ENCODE measurements at places on chromosomes 13 and 19. TPM values are rescaled to one million over a fixed set of nuclear protein-coding genes. Genes with fewer than 3 reads are reported as not detected.
A peak's percentile ranks its signal among the peaks of the same experiment; 100 is the strongest.

DNA sequence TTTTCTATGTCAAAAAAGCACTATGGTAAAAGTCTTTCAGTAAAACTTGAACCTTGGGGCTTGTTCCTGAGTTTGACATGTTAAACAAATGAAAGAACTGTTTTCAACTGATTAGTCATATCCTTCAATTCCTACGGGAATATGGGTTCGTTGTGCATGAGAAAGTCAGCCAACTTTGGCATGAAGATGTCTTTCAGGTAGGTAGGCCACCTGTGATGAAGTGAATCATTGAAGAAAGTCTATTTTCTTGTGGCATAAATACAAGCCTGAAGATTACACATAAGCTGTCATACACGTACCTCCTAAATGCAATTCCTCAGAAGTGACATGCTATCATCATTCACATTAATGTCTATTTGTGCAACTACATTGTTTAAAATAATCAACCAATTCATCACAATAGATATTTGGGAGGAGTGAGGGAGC lies 513.0 kb downstream of the IRS2 start:
- H3K27me3 ChIP-seq: no peaks in the 10 kb centered on the region
- no peak for DNase-seq
- H3K27ac ChIP-seq: no peak overlapping the region
- peaks cover 3% of the 10 kb centered on the region for H3K4me1 ChIP-seq
- no peak overlapping the region for H3K4me3 ChIP-seq

DNA sequence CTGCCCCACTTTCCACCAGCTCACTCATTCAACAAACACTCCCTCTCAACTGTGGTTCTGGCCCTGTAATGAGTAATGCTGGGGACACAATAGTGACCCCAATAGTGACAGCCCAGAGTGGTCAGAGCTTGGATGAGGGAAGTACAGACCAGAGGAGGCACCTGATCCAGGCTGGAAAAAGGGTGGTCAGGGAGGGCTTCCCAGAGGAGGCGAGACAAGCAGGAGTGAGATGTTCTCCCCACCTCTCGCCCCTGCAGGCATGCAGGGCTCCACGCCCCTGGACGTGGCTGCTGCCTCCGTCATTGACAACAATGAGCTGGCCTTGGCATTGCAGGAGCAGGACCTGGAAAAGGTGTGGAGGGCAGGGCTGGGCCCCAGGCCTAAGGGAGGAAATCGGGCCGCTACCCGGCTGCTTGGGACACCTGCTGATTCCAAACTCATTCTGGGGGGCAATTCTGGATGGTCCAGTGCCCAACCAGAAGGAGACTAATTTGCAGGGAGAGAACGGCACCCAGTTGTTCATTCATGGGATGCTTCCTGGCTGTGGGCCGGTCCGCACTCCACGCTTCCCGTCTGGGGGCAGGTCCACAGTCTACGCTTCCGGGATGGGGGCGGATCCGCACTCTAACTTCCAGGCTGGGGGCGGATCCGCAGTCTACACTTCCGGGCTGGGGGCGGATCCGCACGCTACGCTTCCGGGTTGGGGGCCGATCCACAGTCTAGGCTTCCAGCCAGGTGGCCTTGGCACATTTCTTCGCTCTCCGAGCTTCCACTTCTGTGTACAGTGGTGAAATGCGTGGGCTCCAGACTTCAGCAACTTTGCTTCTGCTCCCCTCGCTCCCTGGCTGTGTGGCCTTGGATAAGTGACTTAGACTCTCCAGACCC lies 63.4 kb downstream of the RYR1 start:
- no peak for DNase-seq
- no peak overlapping the region for H3K27ac ChIP-seq
- no peaks in the 10 kb centered on the region for H3K36me3 ChIP-seq
- H3K4me3 ChIP-seq: no peak overlapping the region

DNA sequence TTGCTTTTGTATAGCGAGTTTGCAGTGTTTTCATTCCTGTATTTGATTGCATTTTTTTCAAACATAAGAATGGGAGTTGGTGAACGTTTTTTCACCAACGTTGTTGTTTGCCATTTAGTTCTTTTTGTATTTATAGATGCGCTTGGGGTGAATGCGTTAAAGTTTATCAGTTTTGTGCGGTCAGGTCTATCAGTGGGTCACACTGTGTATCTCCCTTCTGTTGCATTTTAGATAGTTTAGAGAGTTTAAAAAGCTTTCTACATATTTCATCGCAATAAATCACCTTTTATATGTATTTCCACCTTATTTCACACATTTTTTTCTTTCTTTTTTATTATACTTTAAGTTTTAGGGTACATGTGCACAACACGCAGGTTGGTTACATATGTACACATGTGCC lies 16.4 kb downstream of the OR7A5 start:
- no peak overlapping the region for H3K27ac ChIP-seq
- H3K4me1 ChIP-seq: no peaks in the 10 kb centered on the region
- no peak for DNase-seq
- no peaks in the 10 kb centered on the region for H3K27me3 ChIP-seq
- H3K36me3 ChIP-seq: no peaks in the 10 kb centered on the region
- H3K4me3 ChIP-seq: no peak overlapping the region

GRCh38 chr13:24104723-24105122 lies 55.8 kb upstream of the SPATA13 start:
- no peak overlapping the region for H3K27ac ChIP-seq
- no peaks in the 10 kb centered on the region for H3K36me3 ChIP-seq
- no peak overlapping the region for H3K4me3 ChIP-seq
- no peaks in the 10 kb centered on the region for H3K27me3 ChIP-seq
- no peak for DNase-seq

DNA sequence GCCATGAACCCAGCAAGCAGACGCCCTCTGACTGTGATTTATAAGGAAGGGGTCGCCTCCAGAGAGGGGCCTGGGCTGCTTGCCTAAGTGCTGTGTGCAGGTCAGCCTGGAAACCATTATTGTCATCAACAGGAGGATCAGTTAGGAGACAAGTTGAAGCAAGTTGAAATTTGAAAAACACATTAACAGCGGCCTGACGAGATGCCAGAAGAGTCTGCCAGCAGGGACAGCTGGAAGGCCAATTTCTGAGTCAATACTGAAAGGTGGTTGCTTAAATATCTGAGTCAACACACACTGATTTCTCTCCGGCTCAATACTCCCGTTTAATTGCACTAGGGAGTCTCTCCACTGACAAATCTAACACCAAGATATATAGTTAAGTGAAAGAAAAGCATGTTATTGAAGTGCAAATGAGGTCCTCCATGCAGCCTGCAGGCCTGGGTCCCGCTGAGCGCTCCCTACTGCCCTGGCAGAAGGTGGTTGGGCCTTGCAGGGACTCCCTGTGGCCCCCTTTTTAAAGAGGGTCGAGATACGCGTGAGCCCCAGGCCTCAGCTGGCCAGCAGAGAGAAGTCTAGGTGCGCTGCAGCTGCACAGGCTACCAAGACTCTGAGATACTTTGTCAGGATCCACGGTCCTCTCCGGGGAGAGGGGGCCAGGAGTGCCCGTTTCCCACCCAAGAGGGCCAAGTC lies 91.1 kb downstream of the RNASEH2B start:
- H3K4me3 ChIP-seq: no peak overlapping the region
- H3K27me3 ChIP-seq: no peaks in the 10 kb centered on the region
- peaks cover 6% of the 10 kb centered on the region for H3K4me1 ChIP-seq
- H3K27ac ChIP-seq: no peak overlapping the region
- no peak for DNase-seq
- no peaks in the 10 kb centered on the region for H3K36me3 ChIP-seq

DNA sequence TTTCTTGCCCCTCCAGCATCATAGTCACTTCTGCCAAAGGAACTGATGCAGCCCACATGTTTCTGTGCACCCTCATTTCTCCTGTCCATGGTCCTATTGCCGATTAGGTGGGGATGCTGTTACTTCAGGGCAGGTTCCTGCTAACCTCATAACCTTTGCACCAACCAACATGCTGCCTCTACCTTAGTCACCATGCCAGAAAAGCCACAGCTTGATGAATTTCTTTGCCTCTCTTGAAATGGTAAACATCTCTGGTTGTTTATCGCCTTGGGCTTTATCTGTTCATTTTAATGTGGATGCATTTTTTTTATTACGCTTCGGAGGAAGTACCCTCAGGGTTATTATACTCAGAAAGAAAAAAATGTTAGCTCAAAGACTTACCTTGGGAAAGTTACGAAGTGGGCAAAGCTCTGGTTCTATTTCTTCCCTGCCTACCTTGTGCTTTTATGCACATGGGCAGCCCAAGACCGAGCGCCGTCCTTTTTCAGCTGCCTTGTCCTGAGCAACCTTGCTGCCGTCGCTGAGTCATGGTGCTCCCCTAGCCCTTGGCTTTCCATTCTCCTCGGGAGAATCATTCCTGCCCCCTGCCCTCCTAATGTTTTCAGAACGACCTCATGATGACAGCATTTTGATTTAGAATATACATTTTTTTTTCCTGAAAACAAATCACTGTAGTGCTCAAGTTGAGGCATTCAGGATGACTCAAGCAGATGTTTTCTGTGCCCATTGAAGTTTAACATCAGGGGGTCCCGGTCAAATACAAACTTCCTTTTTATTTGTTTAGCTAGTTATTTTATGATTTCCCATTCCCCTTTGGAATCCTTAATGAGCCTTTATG lies 280.0 kb downstream of the SHISA2 start:
- DNase-seq: no peak
- H3K4me1 ChIP-seq: no peaks in the 10 kb centered on the region
- H3K27me3 ChIP-seq: no peaks in the 10 kb centered on the region
- no peak overlapping the region for H3K27ac ChIP-seq

DNA sequence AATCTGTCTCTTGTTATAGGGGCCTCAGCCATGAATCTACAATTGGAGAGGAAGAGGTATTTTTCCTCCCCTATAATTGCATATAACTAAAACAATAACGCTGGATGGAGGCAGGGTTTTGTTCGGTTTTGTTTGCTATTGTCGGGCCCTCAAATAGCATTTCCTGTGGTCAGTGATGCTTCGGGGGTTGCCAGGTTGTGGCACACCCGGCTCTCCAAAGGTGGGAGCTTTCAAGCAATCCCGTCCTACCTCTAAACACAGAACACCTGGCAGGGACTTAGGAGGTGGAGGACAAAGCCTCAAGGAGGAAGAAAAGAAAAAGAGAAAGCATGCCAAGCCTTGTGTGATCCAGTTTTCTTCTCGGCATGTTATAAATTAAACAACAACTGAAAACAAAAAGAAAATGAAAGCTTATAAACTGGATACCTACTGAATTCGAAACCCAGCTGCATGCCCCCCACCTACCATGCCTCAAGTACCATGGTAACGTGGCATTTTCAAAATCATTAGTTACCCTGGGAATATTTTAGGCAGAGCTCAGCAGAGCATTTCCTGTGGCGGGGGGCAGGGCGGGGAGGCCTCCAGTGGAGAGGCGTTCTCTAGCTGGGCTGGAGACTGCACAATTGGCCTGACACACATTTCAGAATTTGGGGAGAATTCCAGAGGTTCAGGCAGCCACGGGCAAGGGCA lies 213.8 kb downstream of the DCLK1 start:
- DNase-seq: no peak
- H3K4me1 ChIP-seq: peaks cover 7% of the 10 kb centered on the region
- peak overlapping the region; percentile 62 for H3K4me3 ChIP-seq
- H3K27me3 ChIP-seq: no peaks in the 10 kb centered on the region

DNA sequence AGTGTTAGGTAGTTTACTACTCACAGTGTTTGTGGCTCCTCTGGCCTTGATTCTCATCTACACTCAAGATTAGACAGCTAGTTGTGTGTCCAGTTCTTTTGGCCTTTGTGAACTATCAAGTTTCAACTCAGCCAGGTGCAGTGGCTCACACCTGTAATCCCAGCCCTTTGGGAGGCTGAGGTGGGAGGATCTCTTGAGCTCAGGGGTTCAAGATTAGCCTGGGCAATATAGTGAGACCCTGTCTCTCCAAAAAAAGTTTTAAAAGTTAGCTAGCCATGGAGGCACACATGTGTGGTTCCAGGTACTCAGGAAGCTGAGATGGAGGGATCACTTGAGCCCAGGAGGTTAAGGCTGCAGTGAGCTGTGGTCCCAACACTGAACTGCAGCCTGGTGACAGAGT lies 16.1 kb downstream of the ZNF226 start:
- no peaks in the 10 kb centered on the region for H3K27me3 ChIP-seq
- no peak overlapping the region for H3K4me3 ChIP-seq
- H3K36me3 ChIP-seq: peaks cover 14% of the 10 kb centered on the region
- H3K27ac ChIP-seq: no peak overlapping the region

DNA sequence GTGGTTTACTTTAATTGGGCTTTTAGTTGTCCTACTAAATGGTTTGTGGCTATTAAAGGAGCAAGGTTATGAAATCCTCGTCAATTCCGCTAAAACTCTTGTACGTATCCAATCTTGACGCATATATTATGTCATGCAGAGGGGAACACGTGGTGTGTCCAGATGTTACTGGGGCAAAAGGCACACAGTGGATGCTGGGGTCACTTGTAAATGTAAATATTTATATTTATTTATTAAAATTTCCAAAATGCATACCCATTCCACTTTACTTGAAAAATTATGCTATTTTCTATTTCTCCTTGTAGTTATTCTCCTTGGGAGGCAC lies 36.7 kb upstream of the SLC46A3 start:
- no peak overlapping the region for H3K4me3 ChIP-seq
- no peaks in the 10 kb centered on the region for H3K27me3 ChIP-seq
- H3K27ac ChIP-seq: no peak overlapping the region
- no peak for DNase-seq
- peaks cover 11% of the 10 kb centered on the region for H3K4me1 ChIP-seq

GRCh38 chr19:28324275-28325060 lies 888.5 kb downstream of the UQCRFS1 start:
- no peaks in the 10 kb centered on the region for H3K36me3 ChIP-seq
- no peak for DNase-seq
- no peaks in the 10 kb centered on the region for H3K4me1 ChIP-seq
- no peak overlapping the region for H3K4me3 ChIP-seq
- no peak overlapping the region for H3K27ac ChIP-seq

- H3K27me3 ChIP-seq: no peaks in the 10 kb centered on the region
- H3K4me1 ChIP-seq: no peaks in the 10 kb centered on the region
- no peaks in the 10 kb centered on the region for H3K36me3 ChIP-seq
- no peak overlapping the region for H3K27ac ChIP-seq
- no peak for DNase-seq
Measured at GRCh38 chr13:75830842-75831241, 194.7 kb downstream of the LMO7 start.

DNA sequence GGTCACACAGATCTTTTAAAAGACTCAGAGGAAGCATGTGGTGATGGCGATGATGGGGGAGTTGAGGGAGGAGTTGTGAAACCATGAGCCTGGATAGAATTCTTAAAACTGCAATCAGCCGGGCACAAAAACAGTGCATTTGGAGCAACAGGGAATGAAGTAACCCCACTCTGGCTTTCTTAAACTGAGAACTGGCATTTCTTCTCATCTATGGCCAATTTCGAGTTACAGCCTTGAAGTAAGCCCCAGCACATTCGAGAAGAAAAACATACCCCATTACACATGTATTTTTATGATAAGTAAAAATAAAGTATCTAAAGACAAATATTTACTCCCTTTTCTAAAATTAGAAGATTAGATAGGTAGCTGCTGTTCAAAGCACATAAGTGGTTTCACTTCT lies 70.1 kb downstream of the DCLK1 start:
- H3K27me3 ChIP-seq: no peaks in the 10 kb centered on the region
- no peak overlapping the region for H3K27ac ChIP-seq
- H3K4me1 ChIP-seq: no peaks in the 10 kb centered on the region
- H3K36me3 ChIP-seq: no peaks in the 10 kb centered on the region

- DNase-seq: no peak
- H3K4me3 ChIP-seq: no peak overlapping the region
- H3K27me3 ChIP-seq: no peaks in the 10 kb centered on the region
- no peaks in the 10 kb centered on the region for H3K4me1 ChIP-seq
- H3K27ac ChIP-seq: no peak overlapping the region
Measured at GRCh38 chr19:15859187-15859586, 38.7 kb downstream of the CYP4F2 start.

Gene CLDND2
- total RNA-seq: not detected

Gene SIGLEC5
- total RNA-seq: 1.4 TPM

Gene ZNF490
- 3.4 TPM for total RNA-seq

Gene CNFN
- total RNA-seq: not detected

Gene ANKRD10
- 200 TPM for total RNA-seq

Gene ZNF253
- 3.0 TPM for total RNA-seq

Gene ZNF724
- 0.27 TPM for total RNA-seq

Gene SLC8A2
- not detected for total RNA-seq
